ENCODE measurements at places on chromosomes 1 and 21. TPM values are rescaled to one million over a fixed set of nuclear protein-coding genes. Genes with fewer than 3 reads are reported as not detected.

The S100A9 gene
- total RNA-seq = not detected

The LCE2B gene
- not detected for total RNA-seq

The PRDM16 gene
- 1.5 TPM for total RNA-seq

The IL24 gene
- not detected for total RNA-seq

The TCP10L gene
- 0.46 TPM for total RNA-seq

The FMO2 gene
- not detected for total RNA-seq

The CD101 gene
- 0.18 TPM for total RNA-seq

The RYR2 gene
- under 0.01 TPM for total RNA-seq

The GUCA2B gene
- total RNA-seq = not detected

The AKR7A3 gene
- total RNA-seq = 0.28 TPM
